CD4-positive, alpha-beta T cell treated with Interleukin-6 at 100 ng/mL for 8 hours (primary cell): ENCODE measurements at places on chromosomes 11 and 22.

- DNase-seq, result no peak
Observed at GRCh38 chr22:46417769-46418168, 82.3 kb downstream of the TRMU start.

GRCh38 chr11:76787911-76788596 lies 4.9 kb downstream of the TSKU start:
- DNase-seq, result no peak

GRCh38 chr11:15742626-15743519 lies 613.5 kb downstream of the SOX6 start:
- no peak for DNase-seq

- DNase-seq, result no peak
Observed at GRCh38 chr11:71940561-71941219, 11.8 kb downstream of the RNF121 start.

DNA sequence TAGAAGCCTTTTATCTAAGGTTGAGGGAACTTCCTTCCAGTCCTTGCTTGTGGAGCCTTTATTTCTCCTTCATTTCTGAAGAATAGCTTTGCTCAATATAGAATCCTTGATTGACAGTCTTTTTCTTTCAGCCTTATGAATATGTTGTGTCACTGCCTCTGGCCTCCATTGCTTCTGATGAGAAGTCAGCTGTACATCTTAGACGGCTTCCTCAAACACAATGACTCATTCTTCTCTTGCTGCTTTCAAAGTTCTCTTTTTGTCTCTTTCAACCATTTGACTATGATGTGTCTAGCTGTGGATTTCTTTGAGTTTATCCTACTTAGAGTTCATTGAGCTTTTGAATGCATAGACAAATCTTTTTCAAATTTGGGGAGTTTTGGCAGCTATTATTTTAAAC lies 893.2 kb downstream of the BRD1 start:
- no peak for DNase-seq
